ENCODE measurements at places on chromosomes 12 and 14.

GRCh38 chr14:62943202-62943601 lies 102.1 kb downstream of the KCNH5 start:
- DNase-seq: no peak

- DNase-seq: no peak
Observed at GRCh38 chr12:50786498-50787231, 22.8 kb downstream of the ATF1 start.

DNA sequence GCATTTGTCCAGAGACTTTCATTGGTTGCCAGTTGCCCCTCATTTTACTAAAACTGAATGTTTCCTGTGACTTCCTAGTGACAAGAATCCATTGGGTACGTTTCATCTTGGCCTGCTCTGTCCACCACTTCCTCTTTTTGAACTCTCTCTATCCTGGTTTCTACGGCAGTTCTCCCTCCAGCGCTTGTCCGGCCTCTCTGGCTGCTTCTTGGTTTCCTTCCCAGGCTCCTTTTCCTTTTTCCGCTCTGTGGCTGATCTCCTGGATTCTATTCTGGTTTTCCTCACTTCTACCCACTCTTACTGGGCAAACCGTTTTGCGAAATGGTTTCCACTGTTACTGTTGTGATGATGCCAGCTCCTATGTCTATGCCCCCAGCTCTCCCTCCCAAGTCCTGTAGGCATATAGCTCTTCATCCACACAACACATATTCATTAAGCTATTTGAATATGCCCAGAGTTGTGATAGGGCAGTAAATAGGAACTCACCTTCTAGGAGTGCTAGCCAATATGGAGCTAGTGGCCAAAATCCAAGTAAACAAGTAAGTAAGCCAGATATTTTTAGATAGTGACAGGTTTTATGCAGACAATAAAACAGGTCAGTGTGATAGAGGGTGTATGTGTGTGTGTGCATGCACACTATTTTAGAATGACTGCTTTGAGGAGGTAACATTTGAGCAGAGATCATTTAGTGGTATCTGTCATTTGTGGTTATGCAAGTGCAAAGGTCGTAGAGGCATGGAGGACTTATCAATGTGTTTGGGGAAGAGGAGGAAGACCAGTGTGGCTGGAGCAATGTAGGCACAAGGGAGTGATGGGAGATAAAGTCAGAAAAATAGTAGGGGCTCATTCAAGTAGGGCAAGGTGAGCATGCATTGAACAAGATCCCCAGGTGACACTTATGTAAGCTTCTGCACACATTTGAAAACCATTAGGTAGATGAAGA lies 27.9 kb upstream of the CTDSP2 start:
- DNase-seq: no peak

- no peak for DNase-seq
Observed at GRCh38 chr14:104263675-104264358, 125.4 kb downstream of the KIF26A start.

GRCh38 chr12:107597695-107598410 lies 87.7 kb upstream of the PWP1 start:
- no peak for DNase-seq

DNA sequence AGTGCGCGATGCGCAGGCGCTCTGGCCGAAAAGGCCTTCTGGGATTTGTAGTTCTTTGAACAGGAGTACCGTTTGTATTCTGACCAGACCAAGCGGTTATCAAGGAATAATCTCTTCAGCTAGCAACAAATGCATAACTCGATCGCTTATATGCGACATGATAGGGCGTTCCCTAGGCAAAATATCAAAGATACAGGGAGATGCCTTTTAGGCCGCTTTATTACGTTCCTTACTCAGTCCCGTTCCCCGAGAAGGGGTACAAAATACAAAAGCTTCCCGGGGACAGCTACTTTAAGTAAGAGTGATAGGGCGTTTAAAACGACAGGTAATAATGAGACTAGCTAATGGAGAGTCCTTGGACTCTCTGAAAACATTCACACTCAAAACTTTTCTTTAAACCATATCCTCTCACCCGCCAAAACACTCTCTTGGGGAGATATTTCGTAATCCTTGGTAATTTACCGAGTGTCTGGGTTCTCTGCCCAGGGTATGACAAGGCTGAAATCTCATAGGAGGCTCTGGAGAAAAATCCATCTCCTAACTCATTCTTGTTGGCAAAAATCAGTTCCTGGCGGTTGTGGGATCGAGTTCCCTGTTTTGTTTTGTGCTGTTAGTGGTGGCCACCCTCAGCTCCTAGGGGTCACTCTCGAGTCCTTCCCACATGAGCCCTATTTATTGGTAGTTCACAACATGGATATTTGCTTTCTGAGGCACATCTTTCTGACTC lies 412 bp upstream of the SNW1 start:
- no peak for DNase-seq

- peak; percentile 58 for DNase-seq
Observed at GRCh38 chr14:34930591-34931091, 52.2 kb upstream of the SRP54 start.

DNA sequence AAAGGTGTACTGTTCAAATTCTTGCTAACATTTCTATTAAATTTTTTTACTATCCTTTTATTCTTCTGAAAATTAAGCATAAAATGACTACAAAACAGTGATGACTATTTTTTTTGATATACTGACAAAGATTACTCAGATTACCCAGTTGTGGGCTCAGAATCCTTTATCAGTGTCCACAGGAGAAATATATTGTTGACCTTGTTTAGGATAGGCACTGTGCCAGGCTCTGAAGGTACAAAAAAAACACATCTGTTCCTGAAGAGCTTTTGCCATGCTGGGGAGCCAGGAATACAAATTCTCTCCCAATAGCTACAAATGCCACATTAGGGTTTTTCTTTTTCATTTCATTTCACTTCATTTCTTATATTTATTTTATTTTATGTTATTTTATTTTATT lies 26.9 kb upstream of the GCH1 start:
- DNase-seq: no peak

- no peak for DNase-seq
Observed at GRCh38 chr14:84783511-84783910, 746.4 kb upstream of the FLRT2 start.

DNA sequence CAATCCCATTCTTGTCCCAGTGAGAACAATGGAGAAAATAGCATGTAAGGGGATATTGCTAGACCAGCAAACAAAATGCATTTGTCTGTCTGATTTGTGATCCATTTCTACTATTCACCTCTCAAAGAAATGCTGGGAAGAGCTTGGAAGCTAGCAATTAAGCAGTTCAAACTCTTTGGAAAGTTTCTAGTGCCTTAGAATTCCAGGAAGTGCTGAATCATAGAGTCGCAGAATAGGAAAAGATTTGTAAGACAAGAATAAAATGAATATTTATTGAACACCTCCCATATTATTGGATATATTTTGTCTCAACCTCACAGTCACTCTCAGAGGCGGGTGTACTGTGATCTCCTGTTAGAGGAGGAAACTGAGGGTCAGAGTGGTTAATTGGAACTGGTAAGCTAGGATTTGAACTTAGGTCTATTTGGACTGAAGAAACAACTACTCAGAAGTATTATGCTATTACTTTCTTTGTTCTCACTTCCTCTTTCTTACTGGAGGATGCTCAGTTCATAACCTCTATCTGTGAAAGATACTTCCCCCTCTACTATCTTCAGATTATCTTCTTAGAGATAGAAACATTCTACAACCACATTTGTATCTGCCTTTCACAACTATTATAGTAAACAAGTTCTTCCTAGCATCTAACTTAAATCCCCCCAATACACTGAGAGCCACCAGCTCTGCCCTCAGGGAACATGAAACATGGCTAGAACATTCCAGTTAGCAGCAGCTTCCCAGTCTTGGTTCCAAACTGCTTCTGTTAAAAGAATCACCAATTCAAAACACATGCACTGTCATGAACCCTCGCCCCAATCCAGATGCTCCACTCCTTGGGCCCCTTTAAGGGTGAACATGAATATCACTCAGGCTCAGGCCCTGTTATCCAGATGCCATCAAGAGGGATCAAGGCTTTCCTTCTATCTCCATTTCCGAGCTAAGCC lies 64.2 kb downstream of the DRAM1 start:
- no peak for DNase-seq

GRCh38 chr14:105066240-105067071 lies 1.2 kb upstream of the GPR132 start:
- no peak for DNase-seq

DNA sequence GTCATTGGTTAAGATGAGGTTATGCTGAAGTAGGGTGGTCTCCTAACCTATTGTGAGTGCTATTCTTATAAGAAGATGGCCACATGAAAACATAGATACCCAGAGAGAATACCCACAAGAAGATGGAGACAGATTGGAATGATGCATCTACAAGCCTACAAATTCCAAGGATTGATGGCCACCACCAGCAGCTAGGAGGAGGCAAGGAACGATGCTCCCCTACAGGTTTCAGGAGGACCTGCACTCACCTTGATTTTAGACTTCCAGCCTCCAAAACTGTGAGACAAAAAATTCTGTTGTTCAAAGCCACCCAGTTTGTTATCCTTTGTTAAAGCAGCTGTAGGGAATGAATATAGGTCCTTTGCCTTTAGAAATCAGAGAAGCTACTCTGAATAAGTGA lies 227.4 kb downstream of the NEDD1 start:
- no peak for DNase-seq

- no peak for DNase-seq
Observed at GRCh38 chr14:20428802-20429201, 7.2 kb downstream of the KLHL33 start.

DNA sequence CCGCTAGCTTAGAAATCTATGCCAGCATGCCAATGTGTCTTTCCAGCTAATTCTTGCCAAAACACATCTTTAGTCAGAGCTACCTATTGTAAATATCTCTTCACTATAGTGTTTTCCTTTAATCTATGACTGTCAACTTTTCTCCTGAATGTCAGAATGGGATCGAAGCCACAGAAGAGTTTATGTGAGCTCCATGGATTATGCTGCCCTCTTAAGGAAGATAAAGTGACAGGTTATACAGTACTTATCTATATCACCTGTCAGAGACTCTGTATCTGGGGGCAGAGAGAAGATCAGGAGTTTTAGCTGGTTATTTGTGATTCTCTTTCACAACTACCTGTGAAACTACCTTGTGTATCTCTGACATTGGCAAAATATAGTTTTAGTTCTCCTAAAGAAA lies 204.3 kb upstream of the SEL1L start:
- DNase-seq: no peak

GRCh38 chr12:54956818-54957641 lies 27.5 kb downstream of the TESPA1 start:
- no peak for DNase-seq

- no peak for DNase-seq
Observed at GRCh38 chr12:18254081-18254480, 7.2 kb upstream of the PIK3C2G start.

DNA sequence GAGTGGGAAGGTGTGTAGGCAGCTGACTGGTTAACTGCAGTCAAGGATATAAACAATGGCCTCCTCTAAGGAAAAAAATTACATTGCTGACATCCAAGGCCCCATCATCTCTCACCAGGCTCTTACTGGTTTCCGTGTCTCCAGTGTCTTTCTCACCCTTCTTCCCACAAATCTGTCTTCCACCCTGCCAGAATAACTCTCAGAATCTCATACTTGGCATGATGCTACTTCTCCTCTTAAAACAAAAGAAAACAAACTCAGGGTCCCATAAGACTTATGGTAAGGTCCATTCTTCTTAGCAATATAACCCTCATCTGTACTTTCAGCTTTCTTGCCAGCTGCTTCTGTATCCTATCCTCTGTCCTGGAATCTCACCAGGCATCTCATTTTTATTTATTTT lies 68.9 kb downstream of the SUSD6 start:
- no peak for DNase-seq

- DNase-seq: peak; percentile 17
Observed at GRCh38 chr12:122336015-122336946, 70.0 kb upstream of the VPS33A start.

DNA sequence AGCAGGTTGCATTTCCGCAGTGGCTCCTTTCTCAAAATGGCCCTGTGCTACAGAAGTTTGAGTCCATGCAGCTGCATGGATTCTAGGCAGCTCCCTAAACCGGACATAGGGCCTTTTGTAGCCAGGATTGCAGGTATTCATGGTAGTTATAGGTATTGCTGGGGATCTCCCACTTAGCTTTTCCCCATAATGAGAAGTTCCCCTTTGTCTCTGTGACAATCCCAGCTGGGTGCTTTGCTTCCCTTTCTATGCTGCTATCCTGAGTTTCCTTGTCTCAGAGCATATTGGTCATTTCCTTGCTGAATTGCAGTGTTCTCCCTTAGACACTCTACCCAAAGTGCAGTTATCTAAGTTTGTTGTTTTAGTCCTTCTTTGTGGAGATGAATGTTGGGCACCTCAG lies 120.9 kb upstream of the MIS18BP1 start:
- DNase-seq: no peak

GRCh38 chr12:109477185-109477962 lies at the start of the genes KCTD10 and UBE3B:
KCTD10 (minus strand) TSS chr12:109477300; CDS start chr12:109477262, 38 bp downstream.
UBE3B (plus strand) TSS chr12:109477634; CDS start chr12:109483552, 5,918 bp downstream.
- DNase-seq: peak; percentile 79

DNA sequence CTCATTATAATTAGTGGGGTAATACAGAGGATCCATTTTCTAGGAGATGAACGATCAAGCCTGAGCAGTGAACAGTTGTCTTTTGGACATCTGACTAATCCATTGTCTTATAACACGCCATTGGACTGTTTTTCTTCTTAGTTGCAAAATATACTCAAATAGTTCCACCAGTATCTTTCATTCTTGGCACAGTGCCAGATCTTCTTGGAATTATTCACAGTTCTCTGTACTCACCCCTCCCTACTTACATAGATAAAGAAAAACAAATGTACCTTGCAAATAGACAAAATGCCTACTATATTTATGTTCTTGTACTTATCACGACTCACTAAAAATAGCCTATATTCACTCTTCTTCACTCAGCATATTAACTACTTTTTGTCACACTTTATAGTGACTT lies 3.8 kb downstream of the CBLN3 start:
- DNase-seq: no peak

DNA sequence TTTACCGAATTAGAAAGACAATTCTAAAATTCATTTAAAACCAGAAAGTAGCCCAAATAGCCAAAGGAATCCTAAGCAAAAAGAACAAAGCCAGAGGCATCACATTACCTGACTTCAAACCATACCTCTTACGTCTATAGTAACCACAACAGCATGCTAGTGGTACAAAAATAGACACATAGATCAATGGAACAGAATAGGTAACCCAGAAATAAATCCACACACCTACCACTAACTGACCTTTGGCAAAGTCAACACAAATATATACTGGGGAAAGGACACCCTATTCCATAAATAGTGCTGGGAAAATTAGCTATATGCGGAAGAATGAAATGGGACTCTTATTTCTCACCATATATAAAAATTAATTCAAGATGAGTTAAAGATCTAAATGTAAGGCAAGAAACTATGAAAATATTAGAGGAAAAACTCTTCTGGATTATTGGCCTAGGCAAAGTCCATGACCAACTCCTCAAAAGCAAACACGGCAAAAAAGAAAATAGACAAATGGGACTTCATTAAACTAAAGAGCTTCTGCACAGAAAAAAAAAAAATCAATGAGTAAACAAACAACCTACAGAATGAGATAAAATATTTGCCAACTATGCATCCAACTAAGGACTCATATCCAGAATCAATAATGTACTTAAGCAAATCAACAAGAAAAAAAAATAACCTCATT lies 568.9 kb downstream of the SOX5 start:
- DNase-seq: no peak

GRCh38 chr12:132171293-132171967 lies 27.2 kb downstream of the NOC4L start:
- DNase-seq: no peak

GRCh38 chr12:34386016-34386415 lies 363.7 kb downstream of the ALG10 start:
- DNase-seq: no peak
